ENCODE measurements at places on chromosomes 4 and X. TPM values are rescaled to one million over a fixed set of nuclear protein-coding genes. Genes with fewer than 3 reads are reported as not detected.

Gene AREG
- 0.32 TPM for polyA plus RNA-seq

Gene KIAA0232
- 7.3 TPM for polyA plus RNA-seq

Gene RNF150
- polyA plus RNA-seq, result 4.9 TPM

Gene ADH1B
- polyA plus RNA-seq, result 142 TPM

Gene SUPT20HL2
- polyA plus RNA-seq, result not detected

Gene FRMPD4
- under 0.01 TPM for polyA plus RNA-seq

Gene GAGE13
- not detected for polyA plus RNA-seq

Gene TEX13B
- not detected for polyA plus RNA-seq

Gene CYTL1
- 1.1 TPM for polyA plus RNA-seq

Gene DMRTC1B
- 0.80 TPM for polyA plus RNA-seq

Gene SPP1
- polyA plus RNA-seq, result 51.6 TPM

Gene EDA
- 6.8 TPM for polyA plus RNA-seq

Gene CLNK
- polyA plus RNA-seq, result not detected

Gene EXOC1L
- not detected for polyA plus RNA-seq

Gene KLB
- polyA plus RNA-seq, result 1.1 TPM

Gene MAGEA1
- not detected for polyA plus RNA-seq

Gene TECRL
- polyA plus RNA-seq, result 0.18 TPM

Gene TMEM150C
- polyA plus RNA-seq, result 79.2 TPM

Gene PABPC1L2B
- 0.32 TPM for polyA plus RNA-seq

Gene RAB28
- 17.2 TPM for polyA plus RNA-seq

Gene FAM9B
- not detected for polyA plus RNA-seq

Gene WNK3
- polyA plus RNA-seq, result 3.6 TPM

Gene F11
- 0.17 TPM for polyA plus RNA-seq

Gene F8A3
- polyA plus RNA-seq, result not detected

Gene PGK1
- 90.1 TPM for polyA plus RNA-seq

Gene SLC6A14
- 0.03 TPM for polyA plus RNA-seq

Gene PGRMC1
- polyA plus RNA-seq, result 82.8 TPM

Gene PRDM8
- polyA plus RNA-seq, result 4.7 TPM

Gene TCEAL2
- polyA plus RNA-seq, result 36.9 TPM

Gene NPY2R
- 0.11 TPM for polyA plus RNA-seq

Gene MSANTD1
- 0.24 TPM for polyA plus RNA-seq

Gene CCDC120
- polyA plus RNA-seq, result 1.1 TPM

Gene FGFR3
- polyA plus RNA-seq, result 4.7 TPM

Gene AADAT
- 4.9 TPM for polyA plus RNA-seq

Gene ADRA2C
- 9.2 TPM for polyA plus RNA-seq

Gene FAAH2
- polyA plus RNA-seq, result 3.9 TPM

Gene TRPC3
- polyA plus RNA-seq, result 0.08 TPM

Gene LEF1
- 53.4 TPM for polyA plus RNA-seq

Gene SPCS3
- polyA plus RNA-seq, result 69.8 TPM

Gene MUC7
- not detected for polyA plus RNA-seq

Gene NXT2
- polyA plus RNA-seq, result 9.5 TPM

Gene DACH2
- polyA plus RNA-seq, result 0.10 TPM

Gene PRDM5
- 6.2 TPM for polyA plus RNA-seq

Gene TNIP3
- polyA plus RNA-seq, result not detected

Gene RBM47
- polyA plus RNA-seq, result 26.0 TPM

Gene WDR1
- polyA plus RNA-seq, result 67.6 TPM

Gene MAGEA10
- polyA plus RNA-seq, result not detected

Gene AFF2
- polyA plus RNA-seq, result 0.32 TPM

Gene VEGFC
- 18.4 TPM for polyA plus RNA-seq

Gene RRH
- 0.17 TPM for polyA plus RNA-seq

Gene SPRY1
- 28.4 TPM for polyA plus RNA-seq

Gene SLC4A4
- 0.57 TPM for polyA plus RNA-seq

Gene LPAR4
- polyA plus RNA-seq, result 0.09 TPM

Gene RASL11B
- polyA plus RNA-seq, result 3.1 TPM

Gene MAGEA12
- polyA plus RNA-seq, result not detected
